ENCODE measurements at places on chromosomes 2 and 18.
A peak's percentile ranks its signal among the peaks of the same experiment; 100 is the strongest.

DNA sequence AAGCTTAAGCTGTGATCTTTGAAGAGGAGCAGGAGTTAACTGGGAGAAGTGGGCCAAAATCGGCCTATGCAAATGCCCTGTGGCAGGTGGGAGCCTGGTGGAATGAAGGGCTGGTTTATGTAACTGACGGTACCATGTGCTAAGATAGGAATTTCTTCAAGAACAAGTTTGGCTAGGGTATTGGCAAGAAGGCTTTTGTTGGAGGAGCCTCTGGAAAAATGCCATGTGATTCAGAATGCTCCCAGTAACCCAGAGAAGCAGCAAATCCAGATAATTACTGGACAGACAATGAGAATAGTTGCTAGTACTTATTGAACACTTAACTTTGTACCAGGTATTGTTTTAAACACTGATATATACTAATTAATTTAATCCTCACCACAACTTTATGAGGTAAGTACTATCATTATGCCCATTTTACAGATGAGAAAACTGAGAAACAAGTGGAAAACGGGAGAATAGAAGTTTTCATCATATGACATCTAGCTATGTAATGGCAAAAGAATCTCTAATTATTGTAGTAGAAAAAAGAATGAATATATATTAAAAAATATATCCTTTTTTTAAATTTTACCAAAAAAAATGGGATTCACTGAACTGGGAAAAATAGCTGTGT is 9.1 kb upstream of the FAM124B start:
- DNase-seq, result no peak

- no peak for DNase-seq
Measured at GRCh38 chr18:10660179-10660884, 134.5 kb downstream of the NAPG start.

GRCh38 chr2:216858312-216858711 is 1.6 kb downstream of the TNP1 start:
- no peak for DNase-seq

DNA sequence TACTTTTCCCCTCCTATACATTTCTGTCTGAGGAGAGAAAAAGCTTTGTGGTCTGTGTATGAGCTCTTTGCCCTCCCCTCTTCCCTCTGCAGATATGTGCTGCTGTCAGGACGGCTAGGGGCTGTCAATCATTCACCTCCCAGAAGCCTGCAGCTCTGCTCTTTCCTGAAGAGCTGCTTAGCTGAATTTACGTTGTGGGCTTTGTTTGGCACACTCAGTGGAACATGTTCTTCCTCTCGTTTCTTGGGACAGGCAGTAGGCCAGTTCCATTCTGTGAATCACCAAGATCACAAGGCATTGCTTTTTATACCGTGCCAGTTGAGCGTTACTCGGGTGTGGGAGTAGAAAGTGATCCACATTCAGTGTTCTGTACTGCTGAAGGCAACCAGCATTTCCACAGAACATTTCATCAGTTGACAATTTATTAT is 136.7 kb downstream of the LAMA3 start:
- DNase-seq, result no peak

DNA sequence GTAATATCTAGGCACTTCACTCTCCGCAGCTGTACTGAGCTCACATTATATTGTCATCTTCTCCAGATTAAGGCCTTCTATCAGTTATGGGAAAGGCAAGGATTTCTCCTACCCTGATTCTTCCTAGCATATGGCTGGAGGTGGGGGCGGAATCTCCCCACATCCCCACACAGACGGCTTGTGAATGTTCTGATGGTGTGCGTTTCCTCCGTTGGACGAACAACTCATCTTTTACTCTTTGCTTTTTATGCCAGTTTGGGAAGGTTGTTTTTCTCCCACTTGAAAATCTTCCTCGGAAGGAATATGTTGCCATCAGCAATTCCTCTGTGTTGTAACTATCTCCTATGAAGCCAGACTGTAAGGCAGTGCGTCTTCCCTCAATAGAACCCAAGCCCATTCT is 24.3 kb downstream of the KLHL29 start:
- no peak for DNase-seq

DNA sequence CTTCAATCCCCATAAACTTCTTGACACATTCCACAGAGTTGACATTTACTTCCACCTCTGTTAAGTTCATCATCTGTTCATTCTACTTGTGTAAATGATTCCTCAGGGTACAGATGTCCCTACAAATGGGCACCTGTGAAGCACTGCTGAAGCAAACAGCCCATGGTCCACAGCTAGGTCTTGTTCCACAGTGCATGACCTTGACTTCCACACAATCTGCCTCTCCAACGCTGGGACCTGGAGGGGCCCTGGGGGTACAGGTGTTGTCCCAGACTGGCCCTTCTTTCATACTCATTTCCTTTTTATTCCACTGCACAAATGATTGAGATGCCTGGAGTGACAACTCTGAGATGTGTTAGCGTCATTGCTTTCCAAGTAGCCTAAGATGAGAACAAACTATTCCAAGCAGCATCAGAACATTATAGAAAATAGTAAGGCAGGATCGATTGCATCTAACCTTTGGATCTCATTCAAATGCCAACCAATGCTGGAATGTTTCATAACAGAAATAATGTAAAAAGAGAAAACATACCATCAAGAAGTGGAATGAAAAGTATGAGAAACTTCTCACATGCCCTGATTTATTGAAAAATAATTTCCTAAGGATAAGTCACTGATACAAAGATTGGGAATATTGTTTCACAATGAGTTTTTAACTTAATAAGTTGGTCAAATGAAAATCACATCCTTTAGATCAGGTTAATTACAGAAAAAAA is 31.2 kb downstream of the PIEZO2 start:
- no peak for DNase-seq

DNA sequence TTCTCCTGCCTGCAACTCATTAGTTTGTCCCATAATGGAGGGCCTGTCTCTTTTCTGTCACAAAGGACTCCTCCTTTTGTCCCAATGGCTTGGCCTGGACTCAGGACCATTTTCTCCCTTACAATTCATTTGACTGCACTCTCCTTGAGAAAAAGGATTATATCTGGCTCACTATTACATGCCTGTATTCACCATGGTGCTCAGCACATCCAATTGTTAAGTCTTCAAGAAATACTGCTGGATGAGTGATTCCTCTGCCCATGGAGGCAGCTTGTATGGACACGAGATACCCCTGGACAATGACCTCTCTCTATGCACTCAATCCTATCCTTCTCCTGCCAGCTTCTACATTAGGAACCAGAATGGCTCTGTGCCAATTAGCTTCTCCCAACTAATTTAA is 47.0 kb downstream of the CHST9 start:
- DNase-seq, result no peak

- no peak for DNase-seq
Measured at GRCh38 chr18:79405019-79405780, 9.5 kb downstream of the NFATC1 start.

- no peak for DNase-seq
Measured at GRCh38 chr2:225270053-225270452, 129.5 kb upstream of the NYAP2 start.

DNA sequence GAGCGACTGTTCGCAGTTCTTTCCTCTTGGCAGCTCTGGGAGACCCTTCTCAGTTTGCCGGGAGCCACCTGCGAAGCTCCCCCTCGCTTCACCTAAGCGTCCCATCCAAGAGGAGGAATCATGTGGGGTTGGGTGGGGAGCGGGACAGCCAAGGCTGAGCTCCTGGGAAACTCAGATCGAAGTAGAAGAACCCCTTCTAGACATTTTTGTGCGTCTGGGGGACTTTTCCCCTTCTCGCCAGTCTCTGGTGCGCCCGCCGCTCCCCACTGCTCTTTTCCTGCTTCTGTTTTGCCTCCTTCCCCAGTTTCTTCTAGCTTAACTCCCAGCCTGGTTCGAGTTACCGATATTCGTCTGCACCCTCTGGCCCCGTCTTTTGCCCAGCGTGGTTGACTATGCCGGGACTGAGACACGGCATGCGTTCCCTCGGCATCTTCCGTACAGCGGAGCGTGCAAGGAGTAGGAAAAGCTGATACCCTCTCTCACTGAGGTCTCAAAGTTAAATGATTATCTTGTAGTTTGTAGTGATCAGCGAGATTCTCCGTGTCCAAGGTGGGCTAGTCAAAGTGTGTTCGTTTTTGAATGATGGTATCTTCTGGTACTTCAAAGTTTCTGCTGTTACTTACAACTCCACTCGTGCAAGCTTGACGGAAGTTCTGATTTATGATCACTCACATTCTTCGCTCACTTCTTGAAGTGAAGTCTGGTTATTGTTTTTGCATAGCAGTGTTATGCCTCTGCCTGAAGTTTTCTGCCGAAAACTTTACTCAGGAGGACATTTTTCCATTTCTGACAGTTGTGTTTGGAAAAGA is 664 bp downstream of the CAMKMT start:
- DNase-seq, result peak; percentile 20

DNA sequence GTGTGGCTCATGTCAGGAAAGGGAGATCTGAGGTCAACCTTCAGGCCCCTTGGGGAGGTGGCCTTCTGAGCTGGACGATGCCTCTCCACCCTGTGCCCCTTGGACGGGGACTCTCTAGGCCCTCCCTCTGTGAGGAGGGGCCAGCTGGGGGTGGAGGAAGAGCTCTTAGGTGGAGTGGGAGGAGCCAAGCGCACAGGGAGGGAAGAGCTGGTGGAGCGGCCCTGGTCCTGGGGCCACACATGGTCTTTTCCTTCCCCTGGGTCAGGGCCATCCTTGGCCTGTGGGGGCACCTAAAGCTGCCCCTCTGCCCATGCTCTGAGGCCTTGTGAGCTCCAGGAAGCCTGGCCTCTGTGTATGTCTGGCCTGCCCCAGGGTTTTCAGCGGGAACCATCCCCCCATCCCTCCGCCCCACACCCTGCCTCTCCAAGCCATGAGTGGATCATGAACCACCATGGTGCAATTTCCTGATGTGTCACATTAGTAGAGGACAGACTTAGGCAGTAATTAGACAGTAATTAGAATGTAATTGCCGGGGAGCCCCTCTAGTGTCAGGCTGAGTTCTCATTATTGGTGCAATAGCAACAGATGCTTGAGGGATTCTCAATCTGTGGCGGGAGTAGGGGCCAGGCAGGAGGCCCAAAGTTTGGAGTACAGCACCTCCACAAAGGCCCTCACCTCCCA is 63.0 kb downstream of the GLI2 start:
- DNase-seq, result no peak

- no peak for DNase-seq
Measured at GRCh38 chr2:201931951-201932350, 101.7 kb upstream of the FZD7 start.

- DNase-seq, result no peak
Measured at GRCh38 chr2:150792780-150793300, 305.4 kb upstream of the RND3 start.

GRCh38 chr2:125341353-125341752 is 1314.6 kb upstream of the GYPC start:
- no peak for DNase-seq

DNA sequence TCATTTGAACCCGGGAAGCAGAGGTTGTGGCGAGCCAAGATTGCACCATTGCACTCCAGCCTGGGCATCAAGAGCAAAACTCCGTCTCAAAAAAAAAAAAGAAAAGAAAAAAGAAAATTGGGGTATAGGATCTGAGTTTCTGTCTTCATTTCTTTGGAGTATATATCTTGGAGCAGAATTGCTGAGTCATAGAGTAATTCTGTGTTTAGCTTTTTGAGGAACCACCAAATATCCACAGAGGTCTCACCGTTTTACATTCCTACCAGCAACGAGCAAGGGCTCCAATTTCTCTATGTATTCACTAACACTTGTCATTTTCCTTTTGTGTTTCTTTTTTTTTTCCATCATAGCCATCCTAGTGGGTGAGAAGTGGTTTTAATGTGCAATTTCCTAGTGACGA is 87.6 kb upstream of the TEX51 start:
- DNase-seq, result no peak

GRCh38 chr18:23355206-23355605 is 97.9 kb upstream of the RIOK3 start:
- DNase-seq, result no peak

- DNase-seq, result no peak
Measured at GRCh38 chr2:2840681-2841300, 509.7 kb upstream of the MYT1L start.

- DNase-seq, result no peak
Measured at GRCh38 chr2:7697052-7697451, 779.8 kb downstream of the RNF144A start.

DNA sequence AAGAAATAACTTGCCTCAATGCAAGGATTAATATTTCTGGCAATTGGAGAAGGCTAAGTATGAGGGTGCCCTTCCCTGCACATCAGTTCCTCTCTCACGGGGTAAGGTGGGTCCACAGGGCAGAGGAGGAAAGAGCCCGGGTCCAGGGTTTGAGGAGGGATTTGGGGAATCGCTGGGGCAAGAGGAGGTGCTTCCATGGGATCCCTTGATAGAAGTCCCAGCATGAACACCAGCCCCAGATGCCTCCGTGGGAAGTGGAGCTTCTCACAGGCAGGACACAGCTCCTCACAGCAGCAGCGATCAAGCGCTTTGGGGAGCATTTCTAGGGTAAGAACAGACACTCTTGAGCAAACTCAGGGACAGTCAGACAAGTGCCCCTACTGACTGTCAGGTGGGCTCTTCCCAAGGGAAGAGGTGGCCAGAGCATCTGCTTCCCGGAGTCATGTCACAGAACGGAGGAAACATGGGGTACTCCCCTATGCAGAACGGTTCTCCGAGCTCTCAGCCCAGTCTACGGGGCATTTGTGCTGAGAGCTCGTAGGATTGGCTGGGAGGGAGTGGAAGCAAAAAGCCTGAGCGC is 218.9 kb upstream of the ARL4C start:
- no peak for DNase-seq

- no peak for DNase-seq
Measured at GRCh38 chr18:11521853-11522252, 87.5 kb upstream of the SLC35G4 start.

DNA sequence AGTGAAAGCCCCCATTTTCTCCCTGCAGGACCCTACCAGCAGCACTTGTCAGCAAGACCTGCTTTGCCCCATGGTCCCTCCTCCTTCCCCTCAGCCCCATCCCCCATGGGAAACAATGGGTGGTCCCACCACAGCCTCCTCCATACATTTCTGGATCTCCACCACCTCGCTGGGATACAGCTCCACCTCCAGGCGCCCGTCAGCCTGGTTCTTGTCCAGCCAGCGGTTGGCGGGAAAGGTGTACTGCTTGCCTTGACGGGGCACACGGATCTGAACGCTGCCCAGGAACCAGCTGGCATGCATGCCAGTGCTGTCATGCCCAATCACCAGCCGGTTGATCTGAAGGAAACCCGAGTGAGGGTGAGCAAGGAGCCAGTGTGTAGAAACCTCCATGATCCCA is 90.9 kb downstream of the LOXHD1 start:
- no peak for DNase-seq

DNA sequence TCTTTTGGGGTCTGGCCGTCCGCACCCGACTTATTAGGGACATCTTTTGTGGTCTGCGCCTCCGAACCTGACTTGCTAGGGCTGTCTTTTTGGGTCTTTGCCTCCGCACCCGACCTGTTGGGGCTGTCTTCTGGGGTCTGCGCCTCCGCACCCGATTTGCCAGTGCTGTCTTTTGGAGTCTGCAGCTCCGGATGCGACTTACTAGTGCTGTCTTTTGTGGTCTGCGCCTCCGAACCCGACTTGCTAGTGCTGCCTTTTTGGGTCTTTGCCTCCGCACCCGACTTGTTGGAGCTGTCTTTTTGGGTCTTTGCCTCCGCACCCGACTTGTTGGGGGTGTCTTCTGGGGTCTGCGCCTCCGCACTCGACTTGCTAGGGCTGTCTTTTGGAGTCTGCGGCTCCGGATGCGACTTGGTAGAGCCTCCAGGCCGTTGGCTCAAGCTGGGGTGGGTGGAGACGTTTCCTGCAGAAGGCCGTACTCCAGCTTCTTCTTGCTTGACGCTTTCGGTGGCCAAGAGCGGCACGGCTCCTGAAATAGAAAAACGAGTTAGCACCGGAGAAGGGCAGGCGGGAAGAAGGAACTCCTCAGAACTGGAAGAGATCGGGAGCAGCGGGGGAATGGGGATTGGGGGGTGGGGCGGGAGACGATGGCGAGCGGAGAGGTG is 498 bp downstream of the TGOLN2 start:
- peak; percentile 35 for DNase-seq
